ENCODE measurements at places on chromosomes 13 and 19.
A peak's percentile ranks its signal among the peaks of the same experiment; 100 is the strongest.

GRCh38 chr19:48819366-48819816 is 8.6 kb upstream of the BCAT2 start:
- DNase-seq: peak; percentile 93

GRCh38 chr19:49340069-49340864 is 5.1 kb downstream of the CD37 start:
- no peak for DNase-seq

DNA sequence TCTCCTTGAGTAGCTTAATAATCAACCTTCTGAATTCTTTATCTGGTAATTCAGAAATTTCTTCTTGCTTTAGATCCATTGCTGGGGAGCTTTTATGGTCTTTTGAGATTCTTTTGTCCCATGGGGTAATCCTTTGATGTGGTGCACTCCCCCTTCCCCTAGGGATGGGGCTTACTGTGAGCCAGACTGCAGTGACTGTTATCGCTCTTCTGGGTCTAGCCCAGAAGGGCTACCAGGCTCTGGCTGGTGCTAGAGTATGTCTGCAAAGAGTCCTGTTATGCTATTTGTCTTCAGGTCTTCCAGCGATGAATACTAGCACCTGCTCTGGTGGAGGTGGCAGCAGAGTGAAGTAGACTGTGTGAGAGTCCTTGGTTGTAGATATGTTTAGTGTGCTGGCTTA is 41.7 kb downstream of the UFM1 start:
- no peak for DNase-seq

DNA sequence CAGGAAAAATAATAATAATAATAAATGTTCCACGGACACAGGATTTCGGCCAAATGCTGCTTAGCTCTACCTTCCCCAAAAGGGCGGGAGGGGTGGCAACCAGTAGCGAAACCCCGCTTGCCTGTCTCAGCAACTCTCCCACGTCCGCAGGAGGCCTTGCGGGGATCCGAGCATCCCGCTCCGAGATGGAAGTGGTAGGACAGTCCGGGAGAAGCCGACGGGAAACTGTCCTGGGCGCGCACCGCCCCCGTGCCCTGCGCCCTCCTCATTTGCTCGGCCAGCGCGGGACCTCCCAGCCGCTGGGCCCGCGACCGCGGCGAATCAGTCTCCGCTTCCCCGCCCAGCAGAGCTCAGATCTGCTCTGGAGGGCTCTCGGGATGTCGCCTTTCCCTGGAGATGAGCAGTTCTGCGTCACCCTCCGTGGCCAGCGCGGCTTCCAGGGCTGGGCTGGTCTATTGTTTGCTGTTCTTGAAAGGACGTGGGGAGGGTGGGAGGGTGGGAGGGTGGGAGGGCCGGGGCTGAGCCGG is 48.9 kb upstream of the PABPC3 start:
- DNase-seq: no peak

DNA sequence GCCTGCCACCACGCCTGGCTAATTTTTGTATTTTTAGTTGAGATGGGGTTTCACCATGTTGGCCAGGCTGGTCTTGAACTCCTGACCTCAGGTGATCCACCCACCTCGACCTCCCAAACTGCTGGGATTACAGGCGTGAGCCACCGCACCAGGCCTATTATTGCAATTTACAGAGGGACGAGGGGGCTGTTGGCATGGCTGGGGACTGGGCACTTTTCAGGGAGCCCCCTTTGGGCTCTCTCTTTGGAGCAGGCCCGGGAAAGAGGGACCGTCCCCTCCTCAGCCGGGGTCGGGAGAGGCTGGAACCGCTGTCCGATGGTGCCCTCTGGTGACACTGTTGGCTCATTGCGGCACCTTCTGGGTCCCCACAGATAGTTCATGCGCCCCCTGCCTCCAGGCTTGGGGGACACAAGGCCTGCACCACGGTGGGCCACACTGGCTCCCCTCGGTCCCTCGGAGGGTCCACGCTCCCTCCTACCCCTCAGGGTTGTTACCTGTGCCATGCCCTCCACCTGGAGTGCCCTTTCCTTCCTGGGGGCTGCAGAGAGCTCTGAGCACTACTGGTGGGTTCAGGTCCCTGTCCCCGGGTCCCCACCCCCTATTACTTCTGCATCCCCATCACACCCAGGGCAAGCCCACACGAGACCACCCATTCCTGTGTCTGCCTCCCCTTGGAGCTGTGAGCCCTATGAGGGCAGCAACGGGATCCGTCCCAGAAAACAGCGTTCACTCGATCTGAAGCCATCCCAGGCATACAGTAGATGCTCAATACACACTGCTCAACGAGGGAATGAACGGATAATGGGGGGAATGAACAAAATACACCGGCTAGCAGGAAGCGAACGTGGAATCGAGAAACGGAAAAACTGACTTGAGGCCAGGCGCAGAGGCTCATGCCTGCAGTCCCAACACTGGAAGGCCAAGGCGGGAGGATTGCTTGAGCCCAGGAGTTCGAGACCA is 12.5 kb downstream of the FEM1A start:
- DNase-seq: no peak

DNA sequence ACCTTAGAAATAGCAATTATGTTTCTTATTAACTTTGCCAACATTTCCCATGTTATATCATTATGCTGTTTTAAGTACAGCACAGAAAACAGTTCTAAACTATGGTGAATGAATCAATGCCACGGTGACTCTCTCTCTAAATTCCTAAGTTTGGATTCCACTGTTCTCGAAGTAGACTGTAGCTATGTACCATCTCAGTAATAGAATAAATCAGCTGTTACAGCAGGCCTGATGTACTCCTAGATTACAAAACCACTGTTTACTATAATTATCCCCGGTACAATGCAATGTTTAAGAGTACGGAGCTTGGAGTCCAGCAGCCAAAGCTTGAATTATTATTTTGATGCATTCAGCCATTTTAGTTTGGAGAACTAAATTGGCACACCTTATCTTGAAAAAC is 476.3 kb upstream of the SLITRK1 start:
- DNase-seq: no peak

- no peak for DNase-seq
These were observed 5.2 kb upstream of the KBTBD7 start for GRCh38 chr13:41199526-41199925.

DNA sequence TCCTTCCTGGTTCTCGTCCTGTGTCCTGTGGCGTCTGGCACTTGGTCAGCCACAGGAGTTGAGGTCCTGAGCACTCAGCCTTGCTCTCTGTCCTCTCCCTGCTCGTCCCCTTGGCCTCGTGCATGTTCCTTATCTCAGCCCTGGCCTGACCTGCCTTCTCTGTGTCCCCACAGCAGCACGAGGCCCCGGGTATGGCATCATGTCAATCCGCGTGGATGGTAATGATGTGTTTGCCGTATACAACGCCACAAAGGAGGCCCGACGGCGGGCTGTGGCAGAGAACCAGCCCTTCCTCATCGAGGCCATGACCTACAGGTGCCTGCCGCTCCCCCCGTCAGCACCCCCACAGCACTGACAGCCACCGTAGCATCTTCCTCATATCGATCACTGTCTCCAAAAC is 4.7 kb downstream of the B3GNT8 start:
- DNase-seq: no peak
